Occipital lobe (tissue), 3 donors: ENCODE measurements at places on chromosomes 12 and 14. TPM values are rescaled to one million over a fixed set of nuclear protein-coding genes. Genes with fewer than 3 reads are reported as not detected.

Gene GYS2
- total RNA-seq = not detected

Gene KCNK13
- total RNA-seq = 1.2 TPM

Gene HOXC12
- not detected for total RNA-seq

DNA sequence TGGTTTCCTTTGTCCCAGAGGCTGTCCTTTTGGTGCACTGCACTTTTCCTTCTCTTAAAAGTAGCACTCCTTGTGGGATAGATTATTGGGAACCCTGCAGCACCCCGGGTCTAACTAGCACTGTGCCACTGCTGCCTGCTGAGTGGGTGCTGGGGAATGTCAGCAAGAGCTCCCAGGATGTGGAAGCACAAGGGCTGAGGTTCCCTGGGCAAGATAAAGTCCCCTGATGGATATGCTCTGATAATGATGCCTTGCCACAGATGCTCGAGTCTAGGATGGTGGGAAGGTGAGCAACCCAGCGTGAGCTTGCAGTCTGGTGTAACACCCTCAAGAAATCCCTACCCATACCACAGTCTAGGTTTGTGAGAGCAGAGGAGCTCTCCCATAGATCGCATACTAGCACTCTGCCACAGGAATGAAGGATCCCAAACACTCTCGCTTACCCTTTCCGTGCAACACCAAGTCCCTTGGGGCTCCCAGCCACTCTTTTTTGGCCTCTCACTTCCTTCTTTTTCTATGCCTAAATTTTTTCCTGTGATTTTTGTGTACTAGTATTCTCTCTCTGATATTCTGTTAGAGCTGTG is 32.6 kb downstream of the USP15 start:
- DNase-seq = no peak

GRCh38 chr12:19450362-19450761 is 11.1 kb downstream of the AEBP2 start:
- DNase-seq = no peak

GRCh38 chr12:93847517-93848474 is 170.6 kb downstream of the CRADD start:
- DNase-seq = no peak

DNA sequence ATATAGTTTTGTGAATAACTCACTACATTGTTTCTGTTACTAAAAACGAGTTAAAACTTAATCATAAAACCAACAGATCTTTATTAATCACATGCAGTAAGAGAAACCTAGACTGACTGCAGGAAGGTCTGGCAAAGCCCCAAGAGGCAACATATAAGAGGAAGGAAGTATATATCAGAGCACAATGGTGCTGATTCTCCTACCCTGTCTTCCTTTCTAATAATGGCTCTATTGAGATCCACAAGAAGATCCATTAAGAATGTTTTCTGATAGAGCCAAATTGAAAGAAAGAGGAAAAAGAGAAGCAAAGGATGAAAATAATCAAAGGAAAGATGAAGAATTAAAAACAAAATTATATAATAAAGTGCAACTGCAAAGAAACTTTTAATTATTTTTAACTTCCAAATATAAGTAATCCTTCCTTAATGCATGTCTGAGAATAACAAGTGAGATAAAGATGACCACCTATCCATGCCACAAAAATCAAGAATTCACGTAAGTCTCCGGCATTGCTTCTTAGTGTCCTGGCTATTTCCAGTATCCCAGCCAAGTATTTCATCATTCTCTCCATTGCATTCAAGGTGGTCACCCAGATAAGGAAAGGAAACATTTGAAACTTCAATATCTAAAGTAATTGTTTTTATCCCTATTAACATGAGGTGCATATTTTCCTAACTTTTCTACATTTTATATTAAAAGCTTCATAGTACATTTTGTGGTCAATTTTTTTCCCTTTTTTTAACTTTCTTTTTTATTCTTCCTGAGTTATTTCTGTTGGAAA is 62.2 kb downstream of the SOX5 start:
- no peak for DNase-seq

DNA sequence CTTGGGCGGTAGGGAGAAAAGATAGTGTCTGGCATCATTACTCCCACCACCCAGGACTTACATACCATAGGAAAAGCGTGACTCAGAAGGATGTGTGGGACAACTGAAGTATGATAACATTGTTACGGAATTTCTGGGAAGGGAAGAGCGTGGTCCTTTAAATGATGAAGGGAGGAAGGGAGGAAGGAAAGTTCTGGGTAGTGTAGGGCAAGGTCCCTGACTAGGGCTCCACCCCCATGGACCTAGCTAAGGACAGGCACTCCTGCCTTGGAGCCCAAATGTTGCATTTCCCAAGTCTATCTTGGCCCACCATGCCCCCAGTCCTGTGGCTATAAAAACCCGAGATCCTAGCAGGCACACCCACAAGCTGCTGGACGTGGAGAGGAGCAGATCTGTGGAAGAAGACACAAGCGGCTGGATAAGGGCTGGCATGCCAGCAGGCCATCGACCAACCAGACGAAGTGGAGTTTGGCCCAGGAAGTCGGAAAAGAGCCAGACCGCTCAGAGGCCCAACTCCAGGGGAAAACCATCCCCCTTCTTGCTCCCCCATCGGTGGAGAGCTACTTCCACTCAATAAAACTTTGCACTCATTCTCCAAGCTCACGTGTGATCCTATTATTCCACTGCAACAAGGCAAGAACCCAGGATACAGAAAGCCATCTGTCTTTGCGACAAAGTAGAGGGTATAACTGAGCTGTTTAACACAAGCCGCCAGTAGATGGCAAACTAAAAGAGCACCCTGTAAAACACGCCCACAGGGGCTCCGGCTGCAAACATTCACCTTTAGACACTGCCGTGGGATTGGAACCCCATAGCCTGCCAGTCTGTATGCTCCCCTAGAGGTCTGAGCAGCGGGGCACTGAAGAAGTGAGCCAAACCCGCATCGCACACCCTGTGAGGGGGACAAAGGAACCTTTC is 23.0 kb upstream of the RAB21 start:
- DNase-seq = no peak

- DNase-seq = no peak
Measured at GRCh38 chr12:65694130-65694529, 130.2 kb upstream of the HMGA2 start.

DNA sequence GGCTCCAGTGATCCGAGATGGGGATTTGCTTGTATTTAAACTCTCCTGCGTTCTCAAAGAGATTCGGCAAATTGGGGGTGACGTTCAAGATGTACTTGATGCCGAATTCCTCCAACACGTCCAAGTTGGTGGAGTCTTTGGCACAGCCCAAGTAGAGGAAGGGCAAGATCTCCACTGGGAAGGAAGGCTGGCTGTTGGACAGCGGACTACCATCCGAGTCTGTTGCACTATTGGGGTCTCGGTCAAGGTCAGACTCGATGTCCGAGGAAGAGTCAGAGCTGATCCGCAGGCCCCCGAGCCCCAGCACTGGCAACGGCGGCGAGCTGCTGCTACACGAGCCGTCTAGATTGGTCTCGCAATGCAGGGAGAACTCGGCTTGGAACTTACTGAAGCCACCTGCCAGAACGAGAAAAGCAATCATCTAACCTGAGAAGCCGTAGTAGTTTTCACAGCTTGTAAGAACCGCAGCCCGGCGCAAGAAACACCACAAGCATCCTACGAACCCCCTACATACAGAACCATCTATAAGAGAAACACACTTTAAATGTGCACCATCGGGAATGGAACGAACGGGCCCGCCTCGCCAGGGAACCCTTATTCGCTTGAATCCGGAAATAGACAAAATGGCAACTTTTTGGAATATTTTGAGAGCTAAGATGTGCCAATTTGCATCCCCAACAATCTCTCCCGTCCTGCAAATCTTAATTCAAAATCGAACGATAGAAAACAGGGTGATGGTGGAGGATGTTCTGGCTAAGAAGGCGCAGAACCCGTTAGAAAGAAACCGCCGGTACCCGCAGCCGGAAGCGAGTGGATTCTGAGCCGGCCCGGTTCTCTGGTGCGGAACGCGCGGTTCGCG is 1.4 kb downstream of the DUSP6 start:
- no peak for DNase-seq

DNA sequence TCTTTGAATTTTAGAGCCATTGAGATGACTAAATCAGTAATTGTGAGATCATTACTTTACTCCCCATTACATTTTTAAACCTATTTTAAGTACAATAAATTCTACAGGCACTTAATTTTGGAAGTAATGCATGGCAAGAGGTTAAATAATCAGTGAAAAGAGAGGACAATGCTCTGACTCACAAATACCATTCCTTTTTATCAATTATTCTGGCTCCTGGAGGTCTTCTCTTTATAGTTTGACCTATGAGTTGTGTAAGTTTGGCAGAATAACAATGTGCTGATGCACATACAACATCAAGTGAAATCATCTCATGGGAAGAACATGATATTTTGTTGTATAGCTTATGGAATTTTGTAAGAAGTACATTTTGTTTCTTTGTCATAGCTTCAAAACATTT is 166.7 kb downstream of the TMTC3 start:
- no peak for DNase-seq

DNA sequence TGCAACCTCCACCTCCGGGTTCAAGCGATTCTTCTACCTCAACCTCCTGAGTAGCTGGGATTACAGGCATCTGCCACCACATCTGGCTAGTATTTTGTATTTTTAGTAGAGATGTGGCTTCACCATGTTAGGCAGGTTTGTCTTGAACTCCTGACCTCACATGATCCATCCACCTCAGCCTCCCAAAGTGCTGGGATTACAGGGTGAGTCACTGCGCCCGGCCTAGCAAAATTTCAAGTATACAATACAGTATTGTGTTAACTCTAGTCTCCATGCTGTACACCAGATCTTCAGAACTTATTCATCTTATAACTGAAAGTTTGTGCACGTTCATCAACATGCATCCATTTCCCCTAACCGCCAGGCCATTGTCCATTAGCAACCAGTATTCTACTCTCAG is 115.1 kb upstream of the MDGA2 start:
- DNase-seq = no peak

GRCh38 chr14:76717508-76718290 is 43.6 kb upstream of the VASH1 start:
- DNase-seq = no peak

DNA sequence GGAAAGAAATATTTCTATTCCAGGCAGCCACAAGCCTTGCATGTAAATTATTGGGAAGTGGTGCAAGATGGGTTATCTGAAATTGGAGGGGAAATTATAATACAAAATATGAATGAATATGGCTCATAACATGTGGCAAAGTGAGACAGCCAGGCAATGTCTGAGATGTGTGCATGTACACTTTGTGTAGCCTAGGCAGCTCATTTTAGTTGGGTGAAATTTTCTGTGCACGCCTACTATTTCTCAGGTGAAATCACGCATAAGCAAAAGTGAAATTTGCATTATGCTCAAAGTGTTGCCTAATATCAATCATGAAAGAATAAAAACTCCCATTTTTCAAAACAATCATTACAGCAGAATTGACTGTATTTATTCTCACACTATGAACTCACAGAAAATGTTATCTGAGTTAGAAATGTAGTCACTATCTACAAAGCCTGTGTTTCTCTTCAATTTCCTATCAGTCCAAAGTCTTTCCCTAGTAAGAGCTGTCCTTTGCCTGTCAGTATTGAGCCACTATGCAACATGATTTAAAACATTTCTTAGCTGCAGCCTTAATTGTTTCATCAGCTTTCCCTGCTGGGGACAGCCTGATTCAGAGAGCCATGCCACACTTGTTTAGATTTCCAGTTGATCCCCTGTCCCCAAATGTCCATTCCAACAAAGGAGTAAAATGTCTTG is 80.7 kb downstream of the EPS8 start:
- no peak for DNase-seq

DNA sequence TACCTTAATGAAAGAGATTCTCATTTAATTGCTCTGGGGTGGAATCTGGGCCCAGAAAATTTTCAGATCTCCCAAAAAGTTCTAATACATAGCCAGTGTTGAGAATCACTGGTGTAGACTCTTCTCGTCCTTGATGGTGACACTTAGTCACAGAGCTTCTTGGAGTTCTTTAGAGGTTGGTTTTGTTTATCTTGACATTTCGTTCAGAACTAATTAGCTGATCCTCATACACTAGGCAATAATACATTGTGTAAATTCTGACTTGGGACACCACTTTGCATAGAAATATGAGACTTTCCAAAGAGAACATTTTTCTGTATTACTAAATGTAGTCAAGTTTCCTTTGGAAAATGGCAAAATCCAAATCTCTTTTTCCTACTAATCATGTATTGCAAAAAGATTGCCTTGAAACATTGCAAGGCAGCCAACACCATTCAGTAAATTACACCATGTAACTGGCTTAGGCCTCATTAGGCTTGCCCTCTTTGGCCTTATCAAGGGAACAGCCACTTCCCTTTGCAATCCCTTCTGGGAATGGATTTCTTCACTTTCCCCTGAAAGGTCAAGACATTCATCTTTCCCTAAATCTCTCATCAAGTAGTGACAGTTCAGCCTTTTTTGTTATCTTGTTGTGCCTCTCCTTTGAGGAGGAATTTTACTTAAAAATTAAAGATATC is 102.2 kb downstream of the PAH start:
- DNase-seq = no peak
